GM12891 (cell line): ENCODE measurements at places on chromosomes 2 and 18.

GRCh38 chr18:34117319-34117718 lies 107.4 kb downstream of the NOL4 start:
- DNase-seq: no peak

DNA sequence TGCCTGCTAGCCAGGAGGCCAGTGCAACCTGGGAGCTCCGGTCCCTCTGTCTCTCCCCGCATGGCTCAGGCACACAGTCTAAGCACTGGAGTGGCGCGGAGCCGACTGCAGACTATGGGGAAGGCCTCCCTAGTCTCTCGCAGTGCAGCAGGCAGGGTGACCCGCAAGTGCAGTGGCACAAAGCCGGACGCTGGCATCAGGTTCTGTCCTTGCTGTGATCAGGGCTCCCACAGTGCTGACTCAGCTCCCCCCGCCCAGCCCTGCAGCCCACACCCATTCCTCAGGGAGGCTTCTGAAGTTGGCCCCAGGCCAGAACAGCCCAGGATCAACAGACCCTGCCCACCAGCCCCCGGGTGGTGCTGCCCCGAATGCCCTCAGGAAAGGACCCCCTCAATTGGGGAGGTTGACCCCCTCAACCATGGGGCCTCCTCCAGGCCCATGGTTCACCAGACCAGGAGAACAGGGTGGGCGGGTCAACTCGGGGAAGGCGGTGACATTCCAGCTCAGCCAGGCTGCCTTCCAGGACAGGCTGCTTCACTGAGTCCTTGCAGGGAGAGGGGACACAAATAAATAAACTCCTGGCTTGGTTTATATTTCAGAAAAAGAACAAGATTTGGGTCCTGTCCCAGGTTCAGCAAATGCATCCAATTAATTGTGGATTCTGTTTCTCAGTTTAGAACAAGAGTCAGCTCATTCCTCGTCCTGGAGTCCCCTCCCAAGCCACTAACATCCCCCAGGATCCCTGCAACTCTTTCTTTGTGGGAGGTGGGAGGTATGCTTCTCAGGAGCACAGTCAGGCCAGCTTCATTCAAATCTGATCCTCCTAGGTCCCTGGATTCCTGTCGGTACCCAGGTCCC lies 12.2 kb downstream of the BIN1 start:
- no peak for DNase-seq

GRCh38 chr2:136613096-136613495 lies 152.2 kb upstream of the THSD7B start:
- DNase-seq: no peak

DNA sequence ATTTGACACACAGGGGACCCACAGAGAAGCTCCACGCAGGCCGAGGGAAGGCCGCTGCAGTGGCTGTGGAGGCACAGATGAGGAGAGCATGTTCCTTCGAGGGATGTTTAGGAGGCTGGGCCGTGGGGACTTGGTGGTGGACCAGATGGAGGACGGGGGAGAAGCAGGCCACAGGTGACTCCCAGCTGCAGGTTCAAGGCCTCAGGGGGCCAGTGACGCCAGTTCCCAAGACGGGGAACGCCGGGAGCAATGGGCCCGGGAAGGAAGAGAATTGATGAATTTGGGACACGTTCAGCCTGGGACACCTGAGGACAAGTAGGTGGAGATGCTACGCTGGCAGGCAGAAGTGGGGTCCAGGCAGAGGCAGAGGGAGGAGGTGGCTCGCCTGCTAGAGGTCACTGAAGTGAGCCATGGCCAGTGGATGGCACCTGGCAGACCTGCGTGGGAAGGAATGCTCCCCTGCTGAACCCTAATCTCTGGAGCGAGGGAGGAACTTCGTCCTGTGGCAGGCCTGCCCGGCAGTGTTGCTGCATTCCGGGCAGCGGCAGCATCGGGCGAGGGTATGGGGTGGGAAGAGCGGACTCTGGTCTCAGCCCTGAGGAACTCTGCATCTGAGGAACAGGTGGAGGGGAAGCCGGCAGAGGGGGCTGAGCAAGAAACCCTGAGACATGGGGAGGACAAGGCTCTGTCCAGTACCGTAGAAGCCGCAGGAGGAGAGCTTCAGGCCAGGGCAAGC lies 25.2 kb upstream of the HPCAL1 start:
- DNase-seq: no peak

DNA sequence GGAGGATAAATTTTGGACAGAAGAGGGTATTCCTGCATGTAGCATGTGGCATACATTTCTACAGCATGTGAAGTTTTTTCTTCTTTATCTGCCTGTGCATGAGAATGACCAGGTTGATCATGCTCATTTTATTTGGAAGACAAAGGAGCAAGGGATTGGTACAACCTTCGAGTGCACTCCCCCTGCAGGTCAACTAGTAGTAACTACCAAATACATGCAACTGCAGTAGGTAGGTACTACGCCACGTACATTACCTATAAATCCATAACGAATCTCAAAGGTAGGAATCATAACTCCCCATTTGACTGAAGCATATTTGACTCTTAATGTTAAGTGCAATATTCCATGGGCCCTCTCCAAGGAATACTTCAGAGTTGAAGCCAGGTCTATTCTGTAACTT lies 763.9 kb downstream of the TSN start:
- no peak for DNase-seq

- DNase-seq: no peak
Observed at GRCh38 chr2:178401994-178402437, 49.0 kb downstream of the PRKRA start.

DNA sequence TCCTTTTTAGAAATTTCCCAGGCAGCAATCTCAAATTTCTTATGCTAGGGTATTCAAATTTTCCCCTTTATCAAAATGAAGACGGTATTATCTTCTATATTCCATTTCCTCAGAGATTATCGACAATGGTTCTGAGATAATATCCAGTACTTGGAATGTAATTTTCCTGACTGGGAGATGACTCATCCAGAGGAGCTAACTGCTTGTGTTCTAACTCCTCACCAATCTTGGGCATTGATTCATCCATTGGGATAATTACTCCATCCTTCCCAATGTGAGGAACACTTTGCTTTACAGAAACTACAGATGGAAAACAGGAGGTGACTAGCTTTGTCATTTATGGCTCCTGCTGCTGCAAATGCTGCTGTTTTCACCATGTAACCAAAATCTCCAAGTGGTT lies 239.4 kb upstream of the LYPD1 start:
- no peak for DNase-seq

GRCh38 chr2:155035308-155035707 lies 336.8 kb downstream of the KCNJ3 start:
- DNase-seq: no peak

DNA sequence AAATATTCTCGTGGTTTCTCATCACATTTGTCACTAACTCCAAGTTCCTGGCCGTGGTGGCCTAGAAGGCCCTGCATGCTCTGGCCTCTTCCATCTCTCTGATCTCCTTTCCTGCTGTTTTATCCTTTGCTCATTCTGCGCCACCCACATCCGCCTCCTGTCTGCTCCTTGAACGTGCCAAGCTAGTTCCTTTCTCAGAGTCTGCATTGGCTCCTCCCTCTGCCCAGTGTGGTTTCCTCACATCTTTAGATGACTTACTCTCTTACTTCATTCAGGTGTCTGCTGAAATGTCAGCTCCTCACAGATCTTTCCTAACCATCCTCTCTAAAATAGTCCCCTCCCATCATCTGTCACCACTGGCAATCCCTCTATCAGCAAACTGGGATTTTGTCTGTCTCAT lies 158.6 kb upstream of the RBMS1 start:
- DNase-seq: no peak

DNA sequence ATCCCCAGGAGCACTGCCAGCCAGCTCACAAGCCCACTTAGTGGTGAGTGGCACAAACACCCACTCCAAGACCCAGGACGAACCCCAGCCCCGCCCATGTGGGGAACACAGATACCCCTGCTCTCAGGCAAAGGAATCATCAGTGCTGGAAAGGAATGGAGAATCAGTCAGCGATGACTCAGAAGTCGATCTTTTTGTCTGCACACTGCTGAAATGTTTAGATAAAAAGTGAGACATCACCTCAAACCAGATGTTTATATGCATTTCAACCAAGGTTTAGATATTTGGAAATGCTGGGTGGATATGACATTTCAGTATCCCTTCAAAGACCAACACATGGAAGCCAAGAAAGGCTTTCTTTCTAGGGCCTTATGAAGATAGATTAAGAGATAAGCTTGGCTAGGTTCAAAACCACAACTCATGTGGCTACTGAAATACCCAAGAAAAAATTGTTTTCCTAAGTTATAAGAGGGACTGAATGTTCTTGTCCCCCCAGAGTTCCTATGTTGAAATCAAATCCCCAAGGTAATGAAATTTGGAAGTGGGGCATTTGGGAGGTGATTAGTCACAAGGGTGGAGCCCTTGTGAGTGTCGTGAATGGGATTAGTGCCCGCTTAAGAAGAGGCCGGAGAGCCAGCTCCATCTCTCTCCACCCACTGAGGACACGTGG lies 43.7 kb downstream of the POU3F3 start:
- no peak for DNase-seq

GRCh38 chr2:240200230-240201051 lies 60.0 kb upstream of the OTOS start:
- no peak for DNase-seq

- no peak for DNase-seq
Observed at GRCh38 chr2:173401716-173402326, 47.1 kb downstream of the CDCA7 start.

DNA sequence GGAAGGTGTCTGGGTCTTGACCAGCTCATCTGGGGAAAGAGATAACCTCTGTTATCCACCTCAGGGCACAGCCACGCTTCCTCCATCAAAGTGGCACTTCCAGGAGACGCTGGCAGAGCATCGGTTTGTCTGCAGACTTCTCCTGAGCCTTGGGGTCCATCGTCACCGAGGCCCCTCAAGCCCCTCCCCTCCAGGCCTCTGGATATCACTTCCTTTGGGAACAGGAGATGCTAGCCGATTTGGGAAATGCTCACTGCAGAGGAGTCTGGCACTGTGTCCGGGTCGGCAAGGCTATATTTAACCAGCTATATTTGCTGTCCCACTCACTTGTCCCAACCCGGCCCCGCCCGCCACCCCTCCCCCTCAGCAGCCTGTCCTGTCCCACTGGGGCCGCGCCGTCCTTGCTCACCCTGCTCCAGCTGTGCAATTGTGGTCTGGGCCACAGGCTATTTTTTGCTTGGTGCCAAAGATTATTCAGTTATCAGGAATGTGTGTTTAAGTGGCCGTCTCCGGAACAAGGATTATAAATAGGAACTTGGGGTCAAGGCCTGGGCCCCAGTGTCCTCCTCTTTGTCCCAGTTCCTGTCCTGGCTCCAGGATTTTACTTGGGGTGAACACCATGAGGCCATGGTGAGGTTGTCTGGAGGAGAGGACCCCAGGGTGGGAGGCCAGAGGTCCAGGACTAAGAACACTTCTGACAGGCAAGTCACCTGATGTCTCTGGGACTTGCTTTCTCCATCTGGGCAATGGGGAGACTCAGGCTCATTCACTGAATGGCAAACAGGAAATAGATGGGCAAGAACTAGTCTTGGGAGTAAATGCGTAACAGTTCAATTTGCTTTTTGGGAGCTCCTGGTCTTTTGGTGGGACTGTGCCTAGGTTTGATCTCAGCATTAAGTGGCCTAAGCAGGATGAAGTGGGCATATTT lies 263.6 kb downstream of the DYSF start:
- no peak for DNase-seq

GRCh38 chr2:148561389-148561788 lies 83.2 kb upstream of the EPC2 start:
- no peak for DNase-seq

GRCh38 chr2:144679942-144680341 lies 160.0 kb upstream of the ZEB2 start:
- DNase-seq: no peak
